Upper lobe of left lung (tissue), 6 donors: ENCODE measurements at places on chromosomes 11 and 22. TPM values are rescaled to one million over a fixed set of nuclear protein-coding genes. Genes with fewer than 3 reads are reported as not detected.

- no peaks in the 10 kb centered on the region for H3K36me3 ChIP-seq
- no peak for DNase-seq
- no peak overlapping the region for H3K27ac ChIP-seq
Observed at GRCh38 chr11:95911369-95911759, 12.5 kb downstream of the MTMR2 start.

- peaks cover 29% of the 10 kb centered on the region for H3K36me3 ChIP-seq
- DNase-seq = peak; percentile 92
- H3K27ac ChIP-seq = peak within 1 kb of the TSS; percentile 98
- H3K27me3 ChIP-seq = no peaks in the 10 kb centered on the region
- H3K4me3 ChIP-seq = peak within 1 kb of the TSS; percentile 90
- H3K4me1 ChIP-seq = peaks cover 40% of the 10 kb centered on the region
Observed at GRCh38 chr11:72224564-72225410, at the start of gene INPPL1. INPPL1 (plus strand) TSS chr11:72224767; CDS start chr11:72224985, 218 bp downstream.

DNA sequence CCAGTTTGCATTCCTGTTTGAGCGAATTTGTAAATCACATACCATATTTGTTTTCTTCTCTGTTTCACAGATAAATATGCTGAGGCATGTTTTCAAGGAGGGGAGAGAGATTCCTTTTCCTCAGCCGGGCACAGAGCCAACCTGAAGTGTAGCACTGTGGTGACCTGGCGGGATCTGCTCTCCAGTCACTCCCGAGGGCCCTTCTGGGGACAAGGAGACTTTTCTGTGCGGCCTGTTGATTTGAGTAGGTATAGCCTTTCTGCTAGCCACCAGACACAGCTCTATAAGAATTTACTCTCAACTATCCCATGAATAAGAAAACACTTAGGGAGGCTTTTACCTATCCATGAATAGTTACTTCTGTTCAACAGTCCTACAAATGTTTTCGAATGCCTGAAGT, 63.5 kb upstream of the FDX1 start:
- H3K27me3 ChIP-seq = no peaks in the 10 kb centered on the region
- peak overlapping the region; percentile 57 for H3K27ac ChIP-seq
- no peak overlapping the region for H3K4me3 ChIP-seq
- no peaks in the 10 kb centered on the region for H3K36me3 ChIP-seq

DNA sequence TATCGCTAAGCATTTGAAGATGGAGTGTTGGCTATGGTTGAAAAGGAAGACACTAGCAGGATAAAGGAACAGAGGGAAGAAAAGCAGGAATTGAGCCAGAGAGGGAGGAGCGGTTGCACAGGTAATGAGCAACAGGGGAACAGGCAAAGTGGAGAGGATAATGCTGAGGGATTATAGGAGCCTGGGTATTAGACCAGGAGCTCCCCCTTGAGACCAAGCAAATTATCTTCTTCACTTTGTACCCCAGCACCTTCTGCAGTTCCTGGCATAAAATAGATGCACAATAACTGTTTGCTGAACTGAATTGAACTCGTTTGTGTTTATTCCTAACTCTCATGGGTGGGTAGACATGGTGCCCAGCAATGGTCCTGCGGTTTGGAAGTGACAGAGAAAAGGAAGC, 54.6 kb upstream of the OR5P2 start:
- no peaks in the 10 kb centered on the region for H3K36me3 ChIP-seq
- no peaks in the 10 kb centered on the region for H3K27me3 ChIP-seq
- H3K4me1 ChIP-seq = no peaks in the 10 kb centered on the region
- DNase-seq = no peak
- no peak overlapping the region for H3K4me3 ChIP-seq
- no peak overlapping the region for H3K27ac ChIP-seq

GRCh38 chr11:108565653-108566052, 27.9 kb downstream of the EXPH5 start:
- H3K27me3 ChIP-seq = no peaks in the 10 kb centered on the region
- no peaks in the 10 kb centered on the region for H3K36me3 ChIP-seq
- H3K4me1 ChIP-seq = peaks cover 7% of the 10 kb centered on the region
- DNase-seq = no peak
- no peak overlapping the region for H3K27ac ChIP-seq

GRCh38 chr11:44766112-44766971, 39.6 kb downstream of the TSPAN18 start:
- H3K4me3 ChIP-seq = no peak overlapping the region
- peak overlapping the region; percentile 53 for H3K27ac ChIP-seq
- no peaks in the 10 kb centered on the region for H3K36me3 ChIP-seq
- peaks cover 8% of the 10 kb centered on the region for H3K4me1 ChIP-seq
- no peaks in the 10 kb centered on the region for H3K27me3 ChIP-seq

DNA sequence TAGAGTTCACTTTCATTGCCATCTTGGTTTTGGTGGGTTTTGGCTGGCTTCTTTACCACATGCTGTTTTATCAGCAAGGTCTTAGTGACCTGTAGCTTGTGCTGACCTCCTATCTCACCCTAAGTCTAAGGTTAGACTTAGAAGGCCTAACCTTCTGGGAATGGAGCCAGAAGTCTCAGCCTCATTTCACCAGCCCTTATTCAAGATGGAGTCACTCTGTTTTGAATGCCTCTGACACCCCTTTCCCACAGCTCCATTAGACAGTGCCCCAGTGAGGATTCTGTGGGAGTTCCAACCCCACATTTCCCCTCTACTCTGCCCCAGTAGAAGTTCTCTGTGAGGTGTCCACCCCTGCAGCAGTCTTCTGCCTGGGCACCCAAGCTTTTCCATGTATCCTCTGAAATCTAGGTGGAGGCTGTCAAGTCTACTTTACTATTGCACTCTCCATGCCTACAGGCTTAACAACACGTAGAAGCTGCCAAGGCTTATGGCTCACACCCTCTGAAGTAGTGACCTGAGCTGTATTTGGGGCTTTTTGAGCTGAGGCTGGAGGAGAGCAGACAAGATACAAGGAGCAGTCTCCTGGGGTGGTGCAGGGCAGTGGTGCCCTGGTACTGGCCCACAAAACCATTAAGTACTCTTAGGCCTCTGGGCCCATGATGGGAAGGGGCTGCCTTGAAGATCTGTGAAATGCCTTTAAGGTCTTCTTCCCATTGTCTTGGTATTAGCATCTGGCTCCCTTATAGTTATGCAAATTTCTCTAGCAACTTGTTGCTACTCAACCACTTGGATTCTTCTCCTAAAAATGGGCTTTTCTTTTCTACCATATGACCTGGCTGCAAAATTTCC, 65.9 kb upstream of the SC5D start:
- no peak overlapping the region for H3K4me3 ChIP-seq
- DNase-seq = no peak
- H3K36me3 ChIP-seq = no peaks in the 10 kb centered on the region

DNA sequence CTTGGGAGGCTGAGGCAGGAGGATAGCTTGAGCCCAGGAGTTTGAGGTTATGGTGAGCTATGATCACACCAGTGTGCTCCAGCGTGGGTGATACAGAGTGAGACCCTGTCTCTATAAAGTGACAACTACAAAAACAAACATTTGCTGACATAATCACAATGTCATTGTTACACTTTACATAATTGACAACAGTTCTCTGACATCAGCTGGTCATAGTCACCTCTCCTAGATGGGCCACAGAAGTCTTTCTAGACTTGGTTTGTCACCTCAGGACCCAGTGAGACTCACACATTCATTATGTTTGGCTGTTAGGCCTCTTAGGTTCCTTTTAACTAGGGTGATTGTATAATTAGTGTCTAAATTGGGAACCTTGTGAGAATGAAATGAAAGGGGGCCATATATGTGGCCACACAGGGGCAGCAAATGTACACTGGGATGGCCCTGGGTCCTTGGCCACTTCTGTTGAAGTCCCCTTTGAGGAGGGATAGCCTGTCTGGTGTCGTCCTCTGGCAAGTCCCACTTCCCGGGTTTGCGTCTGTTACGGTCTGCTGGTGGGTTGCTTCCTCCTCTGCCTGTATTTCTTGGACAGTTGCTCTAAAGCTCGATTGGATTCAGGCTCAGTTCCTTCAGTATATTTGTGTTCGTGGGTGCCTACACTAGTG, 5.8 kb upstream of the PPIL2 start:
- no peak overlapping the region for H3K4me3 ChIP-seq
- no peak overlapping the region for H3K27ac ChIP-seq
- peaks cover 17% of the 10 kb centered on the region for H3K4me1 ChIP-seq
- H3K36me3 ChIP-seq = no peaks in the 10 kb centered on the region
- no peaks in the 10 kb centered on the region for H3K27me3 ChIP-seq
- DNase-seq = no peak

GRCh38 chr11:119585043-119585781, 143.8 kb downstream of the NECTIN1 start:
- H3K27ac ChIP-seq = peak overlapping the region; percentile 3
- H3K27me3 ChIP-seq = peaks cover 3% of the 10 kb centered on the region
- no peaks in the 10 kb centered on the region for H3K36me3 ChIP-seq
- peak overlapping the region; percentile 24 for H3K4me3 ChIP-seq

DNA sequence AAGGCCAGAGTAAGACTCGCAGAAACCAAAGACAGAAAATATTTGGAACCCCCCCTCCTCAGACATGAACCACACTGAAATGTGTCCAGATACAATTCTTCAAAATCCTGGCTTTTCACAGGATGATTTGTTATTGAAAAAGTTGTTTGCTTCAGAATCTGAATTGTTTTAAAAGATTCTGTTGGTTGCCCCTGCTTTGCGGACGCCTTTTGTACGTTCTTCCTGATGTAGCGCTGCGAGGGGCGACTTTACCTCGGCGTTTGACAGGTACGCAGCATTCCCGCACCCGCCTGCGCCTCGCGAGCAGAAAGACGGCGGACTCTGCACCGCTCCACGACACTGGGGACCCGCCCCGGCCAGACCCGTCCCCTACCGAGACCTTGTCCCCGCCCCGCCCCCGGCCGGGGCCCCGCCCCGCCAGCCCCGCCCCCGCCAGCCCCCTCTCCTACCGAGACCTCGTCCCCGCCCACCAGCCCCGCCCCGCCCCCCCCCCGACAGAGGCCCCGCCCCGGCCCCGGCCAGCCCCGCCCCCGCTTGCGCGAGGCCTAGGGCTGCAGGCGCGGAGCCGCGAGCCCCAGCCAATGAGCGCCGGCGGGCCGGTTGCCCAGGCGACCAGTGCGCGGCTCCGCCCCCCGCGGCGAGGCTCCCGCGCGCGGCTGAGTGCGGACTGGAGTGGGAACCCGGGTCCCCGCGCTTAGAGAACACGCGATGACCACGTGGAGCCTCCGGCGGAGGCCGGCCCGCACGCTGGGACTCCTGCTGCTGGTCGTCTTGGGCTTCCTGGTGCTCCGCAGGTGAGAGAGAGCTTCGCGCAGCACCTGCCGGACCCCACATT, at the start of gene GLB1L2:
Gene GLB1L2, plus strand, starts transcription at position 635 of the 835 bp plus-strand sequence. Its CDS starts 74 bp downstream, at position 709.
- H3K4me3 ChIP-seq = peak within 1 kb of the TSS; percentile 67
- peaks cover 4% of the 10 kb centered on the region for H3K27me3 ChIP-seq
- H3K36me3 ChIP-seq = no peaks in the 10 kb centered on the region
- no peak within 1 kb of the TSS for H3K27ac ChIP-seq

GRCh38 chr11:27513389-27513788, 6.8 kb upstream of the LIN7C start:
- H3K36me3 ChIP-seq = no peaks in the 10 kb centered on the region
- H3K4me1 ChIP-seq = no peaks in the 10 kb centered on the region
- no peaks in the 10 kb centered on the region for H3K27me3 ChIP-seq
- H3K27ac ChIP-seq = no peak overlapping the region
- no peak overlapping the region for H3K4me3 ChIP-seq
- DNase-seq = no peak

GRCh38 chr11:66857234-66857926, 516 bp downstream of the LRFN4 start:
- peak overlapping the region; percentile 88 for H3K27ac ChIP-seq
- H3K4me3 ChIP-seq = peak overlapping the region; percentile 81
- H3K36me3 ChIP-seq = no peaks in the 10 kb centered on the region
- no peak for DNase-seq

GRCh38 chr11:101880222-101880621, 34.6 kb upstream of the CEP126 start:
- H3K27ac ChIP-seq = no peak overlapping the region
- H3K4me3 ChIP-seq = no peak overlapping the region
- no peaks in the 10 kb centered on the region for H3K36me3 ChIP-seq
- H3K4me1 ChIP-seq = no peaks in the 10 kb centered on the region
- no peak for DNase-seq

DNA sequence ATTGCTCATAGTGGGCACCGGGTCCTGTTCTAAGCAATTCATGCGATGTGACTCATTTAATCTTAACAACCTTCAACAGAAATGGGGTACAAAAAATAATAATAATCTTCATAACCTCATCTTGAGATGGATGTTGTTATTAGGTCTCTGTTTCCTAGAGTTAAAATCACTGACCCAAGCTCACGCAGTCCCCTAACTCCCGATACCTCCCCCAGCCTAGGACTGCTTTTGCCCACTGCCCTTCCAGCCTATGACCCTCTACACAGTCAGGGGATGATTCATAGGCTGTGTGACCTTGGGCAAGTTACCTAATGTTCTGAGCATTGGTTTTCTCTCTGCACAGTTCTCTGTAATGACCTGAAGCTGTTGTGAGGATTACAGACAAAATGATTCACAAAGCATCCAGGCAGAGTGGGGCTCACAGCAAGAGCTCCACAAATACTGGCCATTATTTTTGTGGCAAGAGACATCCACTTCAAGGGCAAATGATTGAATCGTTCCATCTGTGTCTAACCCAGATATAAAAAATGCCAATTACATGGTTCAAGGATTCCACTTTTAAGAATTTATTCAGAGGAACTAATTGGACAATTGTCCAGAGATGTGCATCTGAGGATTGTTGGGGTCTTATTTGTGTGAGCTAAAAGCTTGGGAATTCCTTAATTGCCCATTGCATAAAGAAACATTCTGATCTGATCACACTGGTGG, 20.0 kb downstream of the MTFP1 start:
- H3K27ac ChIP-seq = no peak overlapping the region
- no peak for DNase-seq
- H3K4me3 ChIP-seq = no peak overlapping the region
- H3K36me3 ChIP-seq = no peaks in the 10 kb centered on the region

DNA sequence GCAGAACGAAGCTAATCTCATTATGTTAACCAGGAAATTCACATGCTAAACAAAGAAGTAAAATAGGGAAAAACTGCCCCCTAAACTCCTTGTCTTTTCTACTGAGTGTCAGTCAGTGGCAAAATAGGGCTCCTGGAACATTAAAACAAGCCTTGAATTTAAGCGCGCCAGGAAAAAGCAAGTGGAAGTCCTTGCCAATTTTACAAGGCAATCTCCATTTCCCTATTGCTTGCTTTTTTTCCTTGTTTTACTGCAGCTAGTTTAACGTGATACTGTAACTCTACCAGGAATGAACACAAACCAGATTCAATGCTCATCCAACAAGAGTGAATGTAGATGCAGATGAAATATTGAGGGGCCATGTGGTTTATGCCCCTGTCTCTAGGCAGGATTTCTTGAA, 28.1 kb upstream of the KIRREL3 start:
- H3K36me3 ChIP-seq = no peaks in the 10 kb centered on the region
- DNase-seq = no peak
- no peaks in the 10 kb centered on the region for H3K4me1 ChIP-seq
- no peaks in the 10 kb centered on the region for H3K27me3 ChIP-seq

GRCh38 chr22:27409299-27409698, 392.3 kb downstream of the MN1 start:
- H3K27ac ChIP-seq = no peak overlapping the region
- H3K4me3 ChIP-seq = no peak overlapping the region
- no peaks in the 10 kb centered on the region for H3K4me1 ChIP-seq
- H3K27me3 ChIP-seq = no peaks in the 10 kb centered on the region
- H3K36me3 ChIP-seq = no peaks in the 10 kb centered on the region

Gene PGA5
- total RNA-seq = 0.30 TPM

Gene BIK
- total RNA-seq = 6.2 TPM

Gene C11orf87
- not detected for total RNA-seq
